ENCODE measurements at places on chromosomes 3 and 15.
A peak's percentile ranks its signal among the peaks of the same experiment; 100 is the strongest.

- H3K27ac ChIP-seq = no peak overlapping the region
- H3K4me1 ChIP-seq = no peaks in the 10 kb centered on the region
- no peak overlapping the region for H3K4me3 ChIP-seq
- H3K27me3 ChIP-seq = peaks cover 6% of the 10 kb centered on the region
Observed at GRCh38 chr3:30368978-30369377, 237.4 kb upstream of the TGFBR2 start.

DNA sequence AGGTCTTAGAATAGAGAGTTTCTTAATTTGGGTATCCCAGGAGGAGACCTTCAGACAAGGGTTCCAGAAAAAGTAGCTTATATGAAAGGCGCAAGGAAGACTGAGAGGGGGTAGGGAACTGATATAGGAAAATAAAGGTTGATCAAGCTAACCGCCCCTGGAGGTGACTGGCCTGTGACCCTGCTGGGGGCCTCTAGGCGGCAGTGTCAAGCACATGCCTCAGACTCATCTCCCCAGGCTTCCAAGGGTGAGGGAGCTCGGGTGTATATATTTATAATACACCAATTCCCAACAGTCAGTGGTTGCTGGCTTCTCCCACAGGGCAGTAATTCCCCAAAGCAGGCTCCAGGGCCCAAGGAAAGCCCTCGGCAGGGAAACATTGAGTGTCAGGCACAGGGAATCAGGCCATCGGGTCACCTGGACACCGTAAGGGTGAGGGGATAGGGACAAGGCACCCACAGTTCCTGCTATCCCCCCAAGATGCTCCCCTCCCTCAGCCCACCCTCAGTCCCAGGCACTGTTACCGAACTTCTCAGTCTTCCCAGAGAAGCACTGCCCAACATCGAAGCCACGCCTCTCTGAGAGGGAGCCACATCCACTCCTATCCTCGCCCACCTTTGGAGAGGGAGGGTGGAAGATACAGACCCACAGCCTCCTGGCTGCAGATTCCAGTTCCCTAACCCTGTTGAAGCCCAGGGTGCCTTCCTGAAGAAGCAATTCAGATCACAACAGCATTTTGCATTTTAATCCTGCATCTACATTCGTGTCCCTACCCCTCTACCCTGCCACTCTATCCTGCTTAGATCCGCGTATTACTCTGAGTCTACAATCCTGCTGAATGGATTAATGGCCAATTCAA is 19.5 kb upstream of the CAV3 start:
- H3K36me3 ChIP-seq = no peaks in the 10 kb centered on the region
- H3K27ac ChIP-seq = no peak overlapping the region
- no peak for DNase-seq
- H3K4me3 ChIP-seq = no peak overlapping the region

GRCh38 chr3:63964681-63965485 is 52.7 kb upstream of the SCAANT1 start:
- H3K27ac ChIP-seq = peak overlapping the region; percentile 46
- H3K36me3 ChIP-seq = peaks cover 10% of the 10 kb centered on the region
- H3K4me3 ChIP-seq = no peak overlapping the region
- no peaks in the 10 kb centered on the region for H3K27me3 ChIP-seq
- no peak for DNase-seq

GRCh38 chr3:107429320-107430181 is 52.3 kb downstream of the CCDC54 start:
- peak overlapping the region; percentile 28 for H3K27ac ChIP-seq
- DNase-seq = peak; percentile 73
- no peaks in the 10 kb centered on the region for H3K36me3 ChIP-seq
- peaks cover 18% of the 10 kb centered on the region for H3K4me1 ChIP-seq
- peaks cover 35% of the 10 kb centered on the region for H3K27me3 ChIP-seq
- H3K4me3 ChIP-seq = peak overlapping the region; percentile 73

GRCh38 chr15:26091184-26091583 is 228.1 kb upstream of the ATP10A start:
- no peak overlapping the region for H3K27ac ChIP-seq
- peaks cover 13% of the 10 kb centered on the region for H3K27me3 ChIP-seq
- H3K4me3 ChIP-seq = no peak overlapping the region
- no peak for DNase-seq

DNA sequence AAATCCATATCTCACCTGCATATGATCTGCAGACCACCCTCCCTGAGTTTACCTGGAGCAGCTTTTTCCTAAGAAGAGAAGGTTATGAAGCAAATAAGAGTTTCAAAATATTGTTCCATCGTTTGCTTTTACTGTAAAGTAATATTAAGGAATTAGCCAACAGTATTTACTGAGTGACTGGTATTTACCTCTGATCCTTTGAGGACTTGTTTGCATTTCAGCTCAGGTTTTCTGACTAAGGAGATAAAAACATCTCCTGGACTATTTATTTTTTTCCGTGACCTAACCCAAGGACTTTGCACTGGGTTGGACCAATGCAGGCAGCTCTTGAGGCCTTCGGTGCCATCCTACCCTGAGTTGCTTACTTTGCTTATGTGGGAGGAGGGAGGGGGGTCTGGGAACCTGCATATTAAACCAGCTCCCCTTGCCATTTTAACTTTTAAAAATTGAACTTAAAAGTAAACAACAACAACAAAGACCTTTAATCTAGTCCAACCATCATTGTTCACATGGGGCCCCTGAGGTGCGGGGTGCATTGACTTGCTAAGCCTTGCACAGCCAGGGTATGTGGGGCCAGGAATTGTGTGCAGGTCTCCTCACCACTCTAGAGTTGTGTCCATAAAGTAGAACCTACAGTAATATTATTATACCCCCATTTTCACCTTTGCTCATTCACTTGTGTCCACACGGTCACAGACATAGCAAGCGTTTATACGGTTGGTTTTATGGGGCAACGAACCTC is 39.3 kb downstream of the TRAK1 start:
- H3K27me3 ChIP-seq = no peaks in the 10 kb centered on the region
- DNase-seq = no peak
- H3K36me3 ChIP-seq = peaks cover 4% of the 10 kb centered on the region
- no peak overlapping the region for H3K4me3 ChIP-seq

DNA sequence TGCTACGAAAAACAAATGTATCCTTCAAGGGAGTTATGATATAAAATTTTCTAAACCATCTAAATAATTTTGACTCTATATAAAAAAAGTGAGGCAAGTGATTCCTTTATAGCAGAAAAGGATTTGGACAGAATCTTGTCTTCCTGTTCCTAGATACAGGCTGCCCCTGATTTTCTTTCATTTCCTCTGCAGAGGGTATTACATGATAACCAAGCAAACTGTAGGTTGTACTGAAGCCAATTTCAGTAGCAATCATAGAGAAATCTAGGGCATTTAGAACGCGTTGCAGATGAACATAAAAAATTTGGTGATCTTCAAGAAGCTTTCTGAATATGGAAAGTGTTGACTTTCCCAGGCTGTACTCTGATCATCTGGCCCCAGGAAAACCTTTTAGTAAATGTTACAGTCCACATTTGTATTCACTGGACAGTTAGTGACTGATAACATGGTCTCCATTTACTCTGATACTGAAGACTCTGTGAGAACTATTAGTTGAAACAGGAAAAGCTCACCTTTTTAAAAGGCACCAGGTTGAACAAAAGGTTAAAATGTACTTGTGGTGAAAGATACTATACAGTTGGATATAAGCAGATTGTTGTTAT is 9.1 kb upstream of the UTS2B start:
- H3K4me3 ChIP-seq = no peak overlapping the region
- no peaks in the 10 kb centered on the region for H3K36me3 ChIP-seq
- H3K27me3 ChIP-seq = no peaks in the 10 kb centered on the region

DNA sequence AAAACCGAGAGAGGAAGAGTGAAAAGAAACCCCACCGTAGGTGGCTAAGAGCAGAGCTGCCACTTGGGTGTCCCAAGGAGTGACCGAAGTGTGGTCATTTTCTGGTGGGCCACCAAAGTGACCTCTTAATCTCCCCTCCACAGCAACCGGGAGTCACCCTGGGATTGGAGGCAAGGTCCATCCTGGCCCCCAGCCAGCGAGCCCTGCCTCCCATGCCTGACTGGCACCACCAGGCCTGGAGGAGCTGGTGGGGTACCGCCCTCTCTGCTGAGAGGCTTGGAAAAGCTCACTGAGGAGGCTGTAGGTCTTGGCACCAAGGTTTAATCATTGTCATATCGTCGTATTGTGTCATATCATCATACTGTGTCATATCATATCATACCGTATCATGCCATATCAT is 74.0 kb upstream of the TRPM1 start:
- H3K36me3 ChIP-seq = peaks cover under 1% of the 10 kb centered on the region
- DNase-seq = no peak
- no peaks in the 10 kb centered on the region for H3K27me3 ChIP-seq
- peaks cover 3% of the 10 kb centered on the region for H3K4me1 ChIP-seq

- H3K4me3 ChIP-seq = no peak overlapping the region
- no peaks in the 10 kb centered on the region for H3K4me1 ChIP-seq
- H3K27ac ChIP-seq = no peak overlapping the region
- no peaks in the 10 kb centered on the region for H3K36me3 ChIP-seq
- H3K27me3 ChIP-seq = peaks cover 24% of the 10 kb centered on the region
Observed at GRCh38 chr15:57789225-57789624, 82.7 kb downstream of the POLR2M start.

DNA sequence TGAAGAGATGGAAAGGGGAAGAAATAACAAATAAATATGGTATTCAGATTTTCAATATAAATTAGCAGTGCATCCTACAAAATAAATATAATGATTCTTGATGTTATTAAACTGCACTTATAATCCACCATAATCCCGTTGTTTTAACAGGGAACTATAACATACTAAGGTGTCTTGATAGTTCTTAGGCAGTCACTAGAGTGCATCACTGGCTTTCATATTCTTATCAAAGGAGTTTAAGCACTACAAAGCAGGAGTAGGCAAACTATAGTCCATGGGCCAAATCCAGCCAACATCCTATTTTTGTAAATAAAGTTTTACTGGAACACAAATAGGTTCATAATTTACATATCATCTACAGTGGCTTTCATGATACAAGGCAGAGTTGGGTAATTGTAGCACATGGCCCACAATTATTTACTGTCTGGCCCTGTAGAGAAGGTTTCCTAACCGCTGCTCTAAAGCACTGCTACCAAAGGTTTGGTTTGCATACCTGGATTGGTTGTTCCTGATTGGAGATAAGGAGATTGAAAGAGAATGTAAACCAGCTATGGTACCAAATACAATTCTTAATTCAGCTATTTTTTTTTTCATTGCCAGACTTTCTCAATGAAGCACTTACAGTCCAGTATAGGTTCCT is 104.3 kb downstream of the ZNF280D start:
- no peak overlapping the region for H3K27ac ChIP-seq
- H3K4me1 ChIP-seq = peaks cover 3% of the 10 kb centered on the region
- DNase-seq = no peak
- H3K4me3 ChIP-seq = no peak overlapping the region
- H3K36me3 ChIP-seq = peaks cover 6% of the 10 kb centered on the region
- no peaks in the 10 kb centered on the region for H3K27me3 ChIP-seq

- no peak overlapping the region for H3K4me3 ChIP-seq
- no peak overlapping the region for H3K27ac ChIP-seq
- no peak for DNase-seq
- H3K36me3 ChIP-seq = no peaks in the 10 kb centered on the region
- peaks cover 16% of the 10 kb centered on the region for H3K27me3 ChIP-seq
- no peaks in the 10 kb centered on the region for H3K4me1 ChIP-seq
Observed at GRCh38 chr3:185164428-185165217, 11.8 kb upstream of the C3orf70 start.

DNA sequence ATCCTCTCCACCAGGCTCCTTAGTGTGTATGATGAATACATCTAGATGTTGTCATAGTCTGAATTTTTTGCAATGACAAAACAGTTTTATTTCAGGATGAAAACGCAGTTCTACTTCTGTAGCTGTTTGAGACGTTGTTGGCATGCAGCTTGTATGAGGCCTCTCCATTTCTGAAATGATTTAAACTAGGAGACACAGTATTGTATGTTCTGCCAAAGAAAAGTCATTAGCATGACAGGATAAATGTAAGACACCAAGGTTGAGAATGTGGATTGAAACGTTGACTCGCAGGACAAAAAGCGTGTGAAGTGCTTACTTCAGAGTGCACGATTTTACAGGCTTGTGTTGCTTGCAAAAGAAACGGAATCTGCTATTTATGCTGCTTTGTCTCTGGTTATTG is 35.3 kb downstream of the ABHD17C start:
- H3K4me3 ChIP-seq = no peak overlapping the region
- no peaks in the 10 kb centered on the region for H3K36me3 ChIP-seq
- no peak overlapping the region for H3K27ac ChIP-seq
- H3K4me1 ChIP-seq = no peaks in the 10 kb centered on the region
- DNase-seq = no peak

DNA sequence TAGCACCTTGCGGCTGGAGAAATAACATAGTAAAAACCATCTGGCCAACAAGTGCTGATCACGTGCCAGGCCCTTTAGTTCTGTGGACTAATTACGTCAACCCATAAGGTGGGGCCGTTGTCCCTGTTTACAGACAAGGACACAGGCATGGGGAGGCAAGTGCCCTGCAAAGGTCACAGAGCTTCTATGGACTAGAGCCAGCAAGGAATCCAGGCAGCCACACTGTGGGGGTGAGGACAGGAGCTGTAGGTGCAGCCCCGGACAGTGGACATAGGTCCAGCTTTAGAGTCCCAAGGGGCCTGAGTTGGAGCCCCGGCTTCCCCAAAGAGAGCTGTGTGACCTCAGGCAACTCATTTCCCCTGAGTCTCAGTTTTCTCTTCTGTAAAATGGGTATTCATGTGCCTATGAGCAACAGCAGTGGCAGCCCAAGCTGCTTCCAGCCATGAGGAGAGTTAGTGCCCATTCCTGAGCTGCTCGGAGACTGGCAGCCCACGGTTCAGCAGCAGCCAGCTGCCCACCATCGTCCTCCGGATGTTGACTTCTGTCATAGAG is 13.9 kb downstream of the CHST13 start:
- H3K4me3 ChIP-seq = no peak overlapping the region
- H3K4me1 ChIP-seq = peaks cover 6% of the 10 kb centered on the region
- peaks cover 11% of the 10 kb centered on the region for H3K27me3 ChIP-seq
- DNase-seq = no peak
- H3K36me3 ChIP-seq = no peaks in the 10 kb centered on the region
- no peak overlapping the region for H3K27ac ChIP-seq

GRCh38 chr3:88059380-88060170 is 520 bp downstream of the ZNF654 start:
- no peak for DNase-seq
- H3K27ac ChIP-seq = peak overlapping the region; percentile 92
- H3K4me1 ChIP-seq = peaks cover 55% of the 10 kb centered on the region
- H3K27me3 ChIP-seq = no peaks in the 10 kb centered on the region

DNA sequence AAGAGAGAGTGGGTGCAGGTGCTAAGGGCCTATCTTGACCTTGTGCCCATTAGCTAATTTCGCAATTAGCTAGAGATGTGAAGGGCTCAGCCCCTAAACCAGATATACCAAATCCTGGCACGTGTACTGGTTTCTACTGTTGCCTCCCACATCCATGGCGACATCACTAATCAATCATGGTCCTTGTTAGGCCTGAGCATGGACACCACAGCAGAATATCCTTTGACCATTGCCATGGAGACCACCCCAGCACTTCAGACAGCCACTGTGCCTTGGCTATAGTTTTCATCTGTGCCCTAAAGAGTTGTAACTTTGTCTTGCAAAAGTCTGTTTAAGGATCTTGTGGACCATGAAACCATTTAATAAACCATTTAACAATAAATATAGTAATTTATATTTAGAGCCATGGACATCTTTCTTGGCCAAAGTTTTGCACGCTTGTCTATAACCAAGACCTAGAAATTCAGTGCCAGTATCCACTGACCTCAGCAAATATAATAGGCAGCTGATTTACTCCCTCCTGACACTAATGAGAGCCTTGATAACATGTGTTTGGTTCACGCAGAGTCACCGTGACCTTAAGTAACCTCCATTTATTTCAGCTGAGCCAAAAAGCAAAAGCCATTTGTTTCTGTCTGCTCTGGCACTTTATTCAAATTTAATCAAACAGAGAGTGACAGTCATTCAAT is 43.4 kb downstream of the COLQ start:
- H3K4me1 ChIP-seq = no peaks in the 10 kb centered on the region
- H3K27ac ChIP-seq = no peak overlapping the region
- no peak for DNase-seq
- no peak overlapping the region for H3K4me3 ChIP-seq
- no peaks in the 10 kb centered on the region for H3K36me3 ChIP-seq

All from activated CD8-positive, alpha-beta memory T cell treated with anti-CD3 and anti-CD28 coated beads, Interleukin-2, amount 10 ng/mL, durations not matched to agents 7 days and 5 days (primary cell).